H1 (cell line): ENCODE measurements at places on chromosomes 5 and 9.

DNA sequence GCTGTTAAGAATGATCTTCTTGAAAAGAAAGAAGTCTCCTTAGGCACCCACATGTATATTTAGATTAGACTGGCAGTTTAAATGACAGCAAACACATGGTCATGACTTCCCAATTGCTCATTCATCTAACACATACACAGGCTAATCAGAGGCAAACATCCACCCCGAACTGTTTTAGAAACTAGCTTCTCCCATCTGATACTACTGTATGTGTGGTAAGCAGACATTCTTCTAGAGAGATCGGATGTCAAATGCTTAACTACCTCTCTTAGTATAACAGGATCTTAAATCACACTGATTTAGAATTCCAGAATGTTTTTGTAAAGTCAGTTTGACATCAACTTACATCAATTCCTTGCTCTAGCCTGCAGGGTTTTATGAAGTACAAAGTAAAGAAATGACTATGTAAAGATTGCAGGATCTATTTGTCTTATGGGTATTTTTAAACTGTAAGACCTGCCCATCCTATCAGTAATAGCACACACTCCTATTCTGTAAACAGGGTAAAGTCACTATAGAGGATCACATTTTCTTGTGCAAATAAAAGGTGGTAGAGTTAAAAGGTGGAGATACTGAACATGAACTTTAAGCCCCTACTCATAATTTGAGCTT, 239.7 kb downstream of the MLLT3 start:
- H3K27ac ChIP-seq = no peak overlapping the region
- no peaks in the 10 kb centered on the region for H3K36me3 ChIP-seq
- H3K4me1 ChIP-seq = no peaks in the 10 kb centered on the region
- no peak for DNase-seq

DNA sequence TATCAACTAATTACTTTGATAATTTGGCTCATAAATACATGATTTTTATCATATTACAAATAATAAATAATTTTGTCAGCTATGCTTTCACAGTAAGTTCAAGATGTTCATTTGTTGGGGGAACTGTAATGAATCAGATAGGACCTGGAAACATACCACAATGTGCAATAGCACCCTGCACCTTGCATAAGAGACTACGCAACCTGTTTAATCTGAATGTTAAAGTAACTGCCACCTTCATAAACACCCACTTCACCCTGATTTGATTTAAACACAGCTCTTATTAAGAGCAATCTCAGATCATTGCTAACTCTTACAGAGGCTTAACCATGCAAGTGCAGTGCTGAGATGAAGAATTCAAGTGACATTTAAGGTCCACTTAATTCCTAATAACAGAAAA, 69.1 kb upstream of the GABRA1 start:
- no peak for DNase-seq
- no peaks in the 10 kb centered on the region for H3K27me3 ChIP-seq
- H3K36me3 ChIP-seq = no peaks in the 10 kb centered on the region
- no peak overlapping the region for H3K4me3 ChIP-seq

GRCh38 chr9:137825324-137825989, 52.1 kb upstream of the CACNA1B start:
- H3K36me3 ChIP-seq = peaks cover 4% of the 10 kb centered on the region; the same call in 1 of the 2 replicates
- H3K4me3 ChIP-seq = no peak overlapping the region
- DNase-seq = no peak
- H3K27me3 ChIP-seq = no peaks in the 10 kb centered on the region
- no peaks in the 10 kb centered on the region for H3K4me1 ChIP-seq
- no peak overlapping the region for H3K27ac ChIP-seq

GRCh38 chr9:16801871-16802466, 68.5 kb downstream of the BNC2 start:
- no peaks in the 10 kb centered on the region for H3K36me3 ChIP-seq
- H3K27me3 ChIP-seq = no peaks in the 10 kb centered on the region
- DNase-seq = no peak
- peaks cover 25% of the 10 kb centered on the region for H3K4me1 ChIP-seq
- no peak overlapping the region for H3K4me3 ChIP-seq

GRCh38 chr9:135974220-135974573, 13.0 kb upstream of the UBAC1 start:
- no peak overlapping the region for H3K4me3 ChIP-seq
- no peak for DNase-seq
- H3K27ac ChIP-seq = no peak overlapping the region

GRCh38 chr5:154253807-154254206, 63.3 kb downstream of the GALNT10 start:
- peaks cover 4% of the 10 kb centered on the region for H3K4me1 ChIP-seq
- H3K27ac ChIP-seq = no peak overlapping the region
- no peak for DNase-seq
- no peaks in the 10 kb centered on the region for H3K27me3 ChIP-seq
- H3K4me3 ChIP-seq = no peak overlapping the region

GRCh38 chr9:104091708-104092107, 2.4 kb upstream of the SMC2 start:
- H3K4me3 ChIP-seq = no peak overlapping the region
- no peaks in the 10 kb centered on the region for H3K27me3 ChIP-seq
- H3K4me1 ChIP-seq = no peaks in the 10 kb centered on the region

DNA sequence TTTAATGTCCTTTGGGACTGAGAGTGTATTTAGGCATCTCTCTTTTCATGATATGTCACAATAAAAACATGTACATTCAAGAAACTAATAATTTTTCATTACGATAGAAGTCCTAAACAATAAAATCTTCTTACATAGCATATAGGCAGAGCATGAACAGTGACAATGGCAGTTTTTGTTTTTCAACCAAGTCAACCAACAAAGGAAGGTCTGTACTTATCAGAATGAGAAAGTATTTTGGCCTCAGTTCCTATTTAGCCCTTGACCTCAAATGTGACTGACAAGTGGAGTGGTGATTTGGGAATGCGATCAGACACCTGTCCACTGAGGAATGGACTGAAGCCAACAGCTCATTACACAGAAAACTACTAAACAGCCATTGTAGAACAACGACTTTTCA, 219.5 kb downstream of the TMEM161B start:
- H3K27me3 ChIP-seq = no peaks in the 10 kb centered on the region
- no peaks in the 10 kb centered on the region for H3K4me1 ChIP-seq
- H3K4me3 ChIP-seq = no peak overlapping the region
- DNase-seq = no peak
- no peak overlapping the region for H3K27ac ChIP-seq
- no peaks in the 10 kb centered on the region for H3K36me3 ChIP-seq
